ENCODE measurements at places on chromosomes 12 and 14.

- DNase-seq: no peak
These were observed 26.4 kb downstream of the KCNK13 start for GRCh38 chr14:90088176-90088575.

- no peak for DNase-seq
These were observed 56.8 kb downstream of the PAPLN start for GRCh38 chr14:73293782-73294781.

DNA sequence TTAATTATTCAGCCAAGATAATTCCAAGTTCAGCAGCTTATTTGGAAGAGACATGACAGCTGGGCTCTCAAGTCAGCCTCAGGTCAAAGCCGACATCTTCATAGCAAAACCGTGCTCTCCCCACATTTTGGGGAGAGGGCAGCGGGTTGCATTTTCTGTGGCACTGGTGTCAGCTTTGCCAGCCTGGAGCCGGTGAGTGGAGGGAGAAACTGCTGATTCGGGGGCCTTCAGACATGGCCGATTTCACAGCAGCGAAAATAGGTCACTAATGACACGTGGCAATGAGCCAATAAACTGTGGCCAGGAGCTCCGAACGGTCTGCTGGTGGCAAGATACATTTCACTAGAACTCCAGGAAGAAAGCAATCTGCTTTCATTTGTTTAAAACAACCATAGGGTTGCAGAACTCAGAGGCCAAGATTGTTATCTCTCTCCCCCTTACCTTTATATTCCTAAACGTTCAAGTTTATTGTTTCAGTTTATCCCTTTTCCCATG, 173.2 kb downstream of the CAND1 start:
- no peak for DNase-seq

GRCh38 chr14:61076556-61076955, 95.5 kb downstream of the SLC38A6 start:
- DNase-seq: no peak

GRCh38 chr14:94966344-94966743, 191.0 kb downstream of the DICER1 start:
- DNase-seq: no peak

DNA sequence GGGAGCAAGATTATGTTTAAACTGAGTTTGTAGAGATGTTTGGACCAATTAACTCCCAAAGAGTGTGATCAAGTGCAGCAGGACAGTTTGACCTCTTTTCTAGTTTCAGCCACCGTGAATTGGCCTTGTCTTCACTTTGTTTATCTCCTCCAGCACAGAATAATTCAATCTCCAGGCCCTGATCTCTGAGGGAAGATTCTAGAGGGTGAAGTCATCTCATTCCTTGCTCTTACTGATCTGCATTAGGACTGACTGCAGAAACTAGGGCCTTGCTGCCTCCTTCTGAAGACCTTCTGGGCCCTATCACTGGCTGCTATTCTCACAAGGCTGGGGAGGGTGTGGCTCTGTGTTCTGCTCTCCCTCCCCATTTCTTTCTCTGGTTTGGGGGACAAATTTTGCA, 29.4 kb downstream of the C12orf75 start:
- no peak for DNase-seq

- no peak for DNase-seq
These were observed 13.8 kb upstream of the METAP2 start for GRCh38 chr12:95460105-95460504.

DNA sequence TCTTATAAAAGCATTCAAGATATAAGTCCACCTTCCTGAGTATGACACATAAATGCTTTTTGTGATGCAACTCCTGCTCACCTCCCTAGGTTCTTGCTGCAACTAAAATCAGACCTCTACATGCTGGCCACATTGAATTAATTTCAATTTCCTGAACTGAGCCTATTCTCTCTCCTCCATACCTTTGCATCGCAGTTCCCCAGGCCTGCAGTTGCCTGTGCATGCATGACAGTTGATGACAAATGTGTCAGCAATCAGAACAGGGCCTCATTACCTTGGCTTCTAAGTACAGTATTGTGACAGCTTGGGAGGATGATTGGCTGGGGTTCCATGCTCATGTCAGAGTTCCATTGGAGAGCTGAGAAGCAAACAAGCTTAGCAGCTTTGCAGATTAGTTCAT, 3.9 kb upstream of the TM7SF3 start:
- no peak for DNase-seq

GRCh38 chr12:42871816-42872215, 282.3 kb upstream of the PRICKLE1 start:
- DNase-seq: no peak

- DNase-seq: no peak
These were observed 25.7 kb upstream of the PDZRN4 start for GRCh38 chr12:41162461-41162860.

DNA sequence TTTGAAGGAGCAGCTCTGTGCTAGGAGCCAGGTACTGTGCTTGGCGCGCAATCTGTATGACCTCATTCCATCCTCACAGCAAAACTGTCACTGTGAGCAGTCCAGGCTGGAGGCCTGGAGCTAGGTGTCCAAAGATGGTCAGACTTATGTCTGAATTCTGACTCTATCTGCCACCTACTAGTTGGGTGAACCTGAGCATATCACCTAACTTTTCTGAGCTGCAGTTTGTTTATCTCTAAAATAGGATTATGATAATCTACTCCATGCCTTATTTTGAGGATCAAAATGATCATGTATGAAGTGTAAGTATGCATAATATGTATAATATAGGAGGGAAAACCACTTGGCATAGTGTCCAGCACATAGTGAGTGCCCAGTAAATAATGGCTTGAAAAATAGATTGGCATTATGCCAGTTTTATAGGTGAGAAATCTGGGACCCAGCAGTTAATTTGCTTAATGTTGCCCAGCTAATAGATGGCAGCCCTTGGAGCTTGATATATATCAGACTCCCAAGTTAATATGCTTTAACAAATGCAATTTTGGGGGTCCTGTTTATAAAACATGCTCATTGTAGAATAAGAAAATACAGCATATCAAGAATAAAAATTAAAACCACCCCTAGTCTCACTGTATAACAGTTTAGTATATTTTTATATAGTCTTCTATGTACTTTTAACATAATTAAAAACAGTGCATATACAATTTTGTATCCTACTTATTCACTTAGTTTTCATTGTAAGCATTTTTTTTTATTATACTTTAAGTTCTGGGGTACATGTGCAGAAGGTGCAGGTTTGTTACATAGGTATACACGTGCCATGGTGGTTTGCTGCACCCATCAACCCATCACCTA, 4.5 kb upstream of the JPH4 start:
- no peak for DNase-seq

GRCh38 chr14:24463017-24463883, 20.7 kb upstream of the SDR39U1 start:
- no peak for DNase-seq

DNA sequence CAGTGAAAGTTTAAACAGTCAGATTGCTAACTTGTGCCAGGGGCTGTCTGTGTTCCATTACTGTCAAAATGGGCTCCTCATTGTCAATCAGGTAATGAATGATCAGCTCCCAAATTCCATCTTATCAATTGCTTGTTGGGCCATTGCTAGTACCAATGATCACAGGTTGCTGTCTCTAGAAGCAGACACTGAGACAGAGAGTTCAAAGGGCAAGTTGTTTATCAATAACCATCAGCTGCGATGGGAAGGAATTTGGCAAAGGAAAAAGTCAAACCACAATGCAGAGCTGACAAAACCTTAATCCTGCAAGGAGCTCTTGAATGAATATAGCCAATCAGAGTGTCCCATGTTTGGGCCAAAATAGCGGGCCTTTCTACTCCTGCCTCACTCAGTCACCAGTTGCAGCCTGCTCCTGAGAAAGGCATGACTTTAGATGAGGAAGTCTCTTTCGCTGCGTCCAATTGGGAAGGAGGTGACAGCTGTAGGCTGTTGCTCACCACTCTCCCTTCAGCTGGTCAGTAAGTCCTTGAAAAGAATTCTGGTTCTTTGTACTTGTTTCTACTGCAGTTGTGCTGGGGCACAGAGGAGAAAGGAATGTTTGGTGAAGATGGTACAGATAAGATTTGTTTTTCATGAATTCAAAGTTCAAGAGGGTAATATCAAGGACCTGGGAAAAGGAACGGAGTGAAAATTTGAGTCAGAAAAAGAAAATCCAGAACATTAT, 179.2 kb upstream of the PDE3A start:
- no peak for DNase-seq

DNA sequence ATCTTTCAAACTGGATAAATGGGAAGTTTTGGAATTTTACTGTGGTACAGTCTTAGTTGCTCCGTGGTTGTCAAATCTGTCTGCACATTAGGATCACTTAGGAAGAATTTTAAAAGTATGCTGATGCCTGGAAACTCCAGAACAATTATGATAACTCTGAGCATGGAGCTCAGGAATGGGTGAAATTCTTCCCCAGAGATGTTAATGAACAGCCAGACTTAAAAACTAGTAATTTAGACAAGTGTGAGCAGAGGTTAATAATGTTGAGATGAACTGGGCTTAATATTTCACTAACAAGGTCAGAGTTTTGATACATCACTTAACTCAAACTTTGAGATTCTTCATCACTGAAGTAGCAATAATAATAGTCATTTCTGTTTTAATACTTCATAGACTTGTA, 94.5 kb downstream of the NTS start:
- DNase-seq: no peak

GRCh38 chr12:83389237-83389996, 702.7 kb downstream of the TMTC2 start:
- no peak for DNase-seq

- no peak for DNase-seq
These were observed 26.4 kb downstream of the FAM222A start for GRCh38 chr12:109739747-109740693.

- DNase-seq: no peak
These were observed 181.4 kb downstream of the GLT1D1 start for GRCh38 chr12:129034558-129035289.

DNA sequence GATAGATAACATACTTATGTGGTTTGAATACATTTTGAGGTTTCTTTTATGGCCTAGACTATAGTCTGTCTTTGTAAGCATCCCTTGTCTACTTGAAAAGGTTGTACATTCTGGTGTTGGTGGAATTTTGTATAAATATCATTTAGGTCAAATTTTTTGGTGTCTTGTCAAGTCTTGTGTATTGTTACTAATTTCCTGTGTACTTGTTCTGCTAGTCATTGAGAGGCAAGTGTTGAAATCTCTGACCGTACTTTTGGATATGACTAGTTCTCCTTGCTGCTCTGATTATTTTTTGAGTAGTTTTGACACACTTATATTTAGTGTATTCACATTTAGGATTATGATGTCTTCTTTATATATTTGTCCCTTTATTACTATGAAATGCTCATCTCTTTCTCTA, 219.6 kb downstream of the CCDC91 start:
- no peak for DNase-seq

DNA sequence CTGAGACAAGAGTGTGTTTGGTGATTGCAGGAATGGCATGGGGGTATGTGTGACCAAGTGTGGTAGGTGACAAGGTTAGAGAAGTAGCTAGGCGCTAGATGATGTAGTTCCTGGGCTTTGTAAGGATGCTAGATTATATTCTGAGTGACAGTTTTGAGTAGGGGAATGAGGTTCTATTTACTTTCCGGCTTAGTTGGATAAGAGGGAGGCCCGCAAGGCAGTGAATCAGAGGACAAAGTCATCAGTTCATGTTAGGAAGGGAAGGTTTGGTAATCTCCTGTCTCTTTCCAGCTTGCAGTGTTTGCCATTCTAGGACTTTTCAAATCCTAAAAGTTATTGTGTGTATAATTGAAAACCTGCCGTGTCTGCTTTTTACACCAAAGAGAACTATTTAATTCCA, 45.0 kb downstream of the CFAP54 start:
- no peak for DNase-seq

- no peak for DNase-seq
These were observed 119.7 kb upstream of the TMCC3 start for GRCh38 chr12:94769776-94770759.

- no peak for DNase-seq
These were observed 342.6 kb downstream of the MED13L start for GRCh38 chr12:115934877-115935276.

DNA sequence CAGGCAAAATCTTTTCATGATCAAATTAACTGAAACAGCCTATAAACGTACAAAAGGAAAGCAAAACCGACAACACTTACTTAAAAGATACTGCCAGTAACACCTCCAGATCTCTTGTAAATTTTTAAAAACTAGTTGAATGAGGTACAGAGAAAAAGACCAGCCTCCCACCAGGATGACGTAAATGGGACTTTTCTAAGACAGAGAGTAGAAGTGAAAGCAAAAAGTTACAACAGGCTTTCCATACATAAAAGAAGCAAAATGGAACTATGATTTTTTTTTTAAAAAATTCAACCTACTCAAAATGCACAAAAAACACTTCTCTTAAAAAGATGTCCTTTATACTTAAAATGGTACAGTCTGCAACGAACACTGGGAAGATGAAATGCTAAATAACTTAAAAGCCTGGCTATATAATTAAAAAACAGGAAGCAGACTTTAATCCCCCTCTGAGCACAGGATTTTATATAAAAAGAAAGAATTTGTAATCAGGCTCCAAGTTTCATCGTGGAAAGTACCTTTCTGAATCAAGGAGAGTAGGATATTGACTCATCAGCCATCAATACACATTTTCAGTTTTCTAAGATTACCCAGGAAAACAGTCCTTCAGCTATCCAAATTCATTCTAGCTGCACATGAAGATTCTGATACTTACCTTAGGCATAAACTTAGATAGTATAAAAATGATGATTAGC, 14.2 kb upstream of the MYO1A start:
- DNase-seq: peak; percentile 84

Measured in T-helper 1 cell (primary cell).